ENCODE measurements at places on chromosomes 16 and 17.

- DNase-seq, result no peak
Observed at GRCh38 chr17:78101112-78101511, 27.4 kb downstream of the TMC6 start.

GRCh38 chr16:66161942-66162341 is 204.5 kb upstream of the CDH5 start:
- DNase-seq, result no peak

- no peak for DNase-seq
Observed at GRCh38 chr17:70181376-70181775, 12.0 kb downstream of the KCNJ2 start.

DNA sequence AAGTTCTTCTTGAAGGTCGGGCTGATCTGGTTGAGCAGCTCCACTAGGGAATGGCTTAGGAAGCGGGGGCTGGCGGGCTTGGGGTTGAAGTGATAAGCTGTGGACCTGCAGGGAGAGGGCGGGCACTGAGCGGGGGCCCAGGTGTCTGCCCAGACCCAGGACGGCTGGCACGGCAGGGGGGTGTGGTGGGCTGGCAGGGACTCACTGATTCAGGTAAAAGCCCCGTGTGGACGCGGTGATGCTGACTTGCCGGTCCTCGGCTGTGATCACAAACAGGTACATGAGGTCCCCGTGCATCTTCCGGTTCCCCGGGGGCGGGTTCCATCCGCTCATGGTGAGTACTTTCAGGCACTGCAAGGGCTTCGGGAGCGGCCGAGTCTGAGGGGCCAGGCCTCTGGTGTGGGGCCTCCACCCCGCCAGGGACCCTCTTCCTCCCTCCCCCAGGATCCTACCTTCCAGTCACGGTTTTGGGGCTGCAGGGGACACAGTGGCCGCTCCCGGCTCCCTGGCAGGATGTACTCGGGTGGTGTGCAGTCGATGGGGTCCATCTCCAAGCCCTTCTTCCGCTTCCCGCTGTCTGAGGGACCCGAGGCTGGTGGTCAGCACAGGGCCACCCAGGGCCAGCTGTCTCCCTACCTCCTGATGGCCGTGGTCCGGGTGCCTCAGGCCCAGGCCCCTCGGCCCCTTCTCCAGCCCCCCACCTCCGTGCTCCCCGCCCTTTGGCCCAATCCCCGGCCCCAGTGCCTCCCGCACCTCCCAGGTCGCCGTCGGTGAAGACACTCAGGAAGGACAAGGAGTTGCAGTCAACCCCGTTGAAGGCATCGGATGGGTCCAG is 10.2 kb downstream of the CLUH start:
- no peak for DNase-seq

DNA sequence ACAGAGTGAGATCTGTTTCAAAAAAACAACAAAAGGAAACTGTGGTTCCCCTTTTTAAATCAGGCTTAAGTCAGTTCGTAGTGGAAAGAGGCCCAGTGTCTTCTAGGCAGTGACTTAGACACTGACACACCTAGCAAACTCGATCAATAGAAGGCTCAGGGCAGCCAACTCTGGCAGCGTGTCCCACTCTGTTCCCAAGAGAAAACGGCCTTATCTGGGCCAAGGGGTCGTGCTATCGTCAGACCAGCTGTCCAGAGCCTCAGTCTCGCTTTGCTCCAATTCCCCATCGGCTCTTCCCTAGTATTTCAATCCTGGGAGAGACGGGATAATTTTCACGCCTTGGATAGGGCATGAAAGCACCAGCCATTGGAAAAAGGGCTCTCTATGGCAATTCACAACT is 72.9 kb downstream of the SLC5A11 start:
- DNase-seq, result no peak

DNA sequence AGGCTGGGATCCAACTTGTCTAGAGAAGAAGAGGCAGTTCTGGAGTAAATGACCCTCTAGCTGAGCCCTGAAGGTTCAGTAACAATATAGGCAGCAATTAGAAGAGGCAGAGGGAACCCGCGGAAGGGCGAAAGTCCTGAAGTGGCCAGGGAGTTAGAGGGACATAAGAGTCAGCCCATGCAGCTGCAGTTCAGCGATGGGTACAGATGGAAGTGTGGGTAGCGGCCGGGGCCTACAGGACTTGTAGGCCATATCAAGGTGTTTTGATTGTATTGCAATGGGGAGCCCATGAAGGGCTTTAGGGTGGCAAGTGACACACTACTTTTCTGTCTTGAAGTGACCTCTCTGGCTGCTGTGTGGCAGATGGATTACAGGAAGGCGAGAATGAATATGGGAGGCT is 3.0 kb downstream of the ELAC2 start:
- DNase-seq, result no peak

GRCh38 chr17:21239680-21240368 is 13.4 kb downstream of the NATD1 start:
- no peak for DNase-seq

Measured in glomerular endothelial cell (primary cell).